ENCODE measurements at places on chromosomes 3 and 15.

DNA sequence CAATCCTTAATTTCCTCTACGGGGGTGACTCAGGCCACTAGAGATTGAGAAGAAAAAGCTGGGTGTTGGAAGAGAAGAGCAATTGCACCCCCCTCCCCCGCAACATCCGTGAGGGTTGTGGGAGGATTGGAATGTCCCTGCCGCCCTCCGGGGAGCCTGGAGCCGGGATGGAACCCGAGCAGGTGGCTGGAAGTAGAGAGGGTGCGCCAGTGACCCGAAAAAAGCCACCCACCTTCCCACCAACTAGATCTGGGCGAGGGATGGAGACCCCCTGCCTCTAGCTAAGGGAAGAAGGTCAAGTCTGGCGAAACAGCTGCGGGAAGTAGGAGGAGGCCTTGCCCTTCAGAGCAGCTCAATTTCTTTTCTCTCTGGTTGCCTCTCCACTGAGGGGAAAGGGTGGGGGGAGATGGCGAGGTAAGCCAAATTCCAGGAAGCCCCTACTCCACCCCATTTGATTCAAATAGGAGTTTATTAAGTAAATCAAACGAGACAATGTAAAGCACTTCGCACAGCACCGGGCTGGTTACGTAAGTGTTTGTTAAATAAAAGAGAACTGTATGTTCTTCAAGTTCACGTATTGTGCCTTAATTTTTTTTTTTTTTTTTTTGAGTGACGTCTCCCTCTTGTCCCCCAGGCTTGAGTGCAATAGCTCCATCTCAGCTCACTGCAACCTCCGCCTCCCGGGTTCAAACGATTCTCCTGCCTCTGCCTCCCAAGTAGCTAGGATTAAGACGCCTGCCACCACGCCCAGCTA lies 1.1 kb upstream of the WWTR1 start:
- no peak for DNase-seq

DNA sequence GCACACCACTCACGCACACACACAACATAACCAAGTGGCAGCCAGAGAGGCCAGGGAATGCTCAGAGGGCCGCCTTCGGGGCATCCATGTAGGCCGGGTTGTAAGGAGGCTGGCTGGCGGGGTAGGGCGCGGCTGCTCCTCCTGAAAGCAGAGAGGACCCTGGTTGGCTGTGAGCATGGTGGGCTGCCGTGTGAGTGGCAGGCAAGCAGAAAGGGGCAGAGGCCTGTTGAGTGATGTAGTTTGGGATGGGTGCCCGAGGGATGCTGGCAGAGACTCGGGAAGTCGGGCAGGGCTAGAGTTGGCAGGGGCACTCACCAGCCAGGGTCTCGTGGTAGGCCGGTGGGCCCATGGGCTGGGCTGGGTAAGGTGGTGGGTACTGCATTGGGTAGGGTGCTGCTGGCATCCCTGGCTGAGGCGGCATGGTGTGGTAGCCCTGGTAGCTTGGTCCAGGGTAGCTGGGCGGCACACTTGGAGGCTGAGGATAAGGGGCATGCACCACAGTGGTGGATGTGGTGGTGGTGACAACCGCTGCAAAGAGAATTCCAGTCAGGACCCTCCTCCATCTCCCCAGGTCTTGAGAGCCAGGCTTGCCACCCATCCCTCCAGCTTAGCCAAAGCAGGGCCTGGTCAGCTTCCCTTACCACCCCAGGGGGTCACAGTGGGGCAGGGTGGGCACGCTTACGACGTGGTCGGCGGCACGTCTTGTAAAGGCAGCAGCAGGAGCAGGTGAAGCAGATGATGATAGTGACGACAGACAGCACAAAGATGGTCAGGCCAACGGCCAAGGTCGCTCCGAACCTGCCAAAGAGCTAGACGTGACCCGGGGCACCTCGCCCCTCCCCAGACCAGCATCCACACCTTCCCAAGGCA lies 22.7 kb downstream of the ATRIP start:
- no peak for DNase-seq

- DNase-seq, result no peak
These were observed 3.4 kb upstream of the TPM1 start for GRCh38 chr15:63038926-63039673.

DNA sequence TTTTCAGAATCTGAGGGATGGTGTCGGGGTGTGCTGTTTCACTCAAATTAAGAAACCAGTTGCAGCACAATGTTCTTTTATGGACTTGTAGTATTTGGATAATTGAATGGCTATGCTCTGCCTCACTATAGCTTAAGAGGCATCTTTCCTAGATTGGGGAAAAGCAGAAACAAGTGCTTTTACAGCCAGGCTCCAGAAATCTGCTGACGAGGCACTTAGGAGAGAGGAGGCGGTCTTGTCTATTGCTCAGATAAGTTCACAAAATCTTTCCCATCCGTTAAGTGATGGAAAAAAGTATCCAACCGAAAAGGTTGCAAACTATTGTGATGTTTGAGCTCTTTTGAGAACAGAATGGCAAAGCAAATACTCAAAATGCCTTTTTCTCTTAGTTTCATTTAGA lies 336.1 kb upstream of the RARB start:
- DNase-seq, result no peak

DNA sequence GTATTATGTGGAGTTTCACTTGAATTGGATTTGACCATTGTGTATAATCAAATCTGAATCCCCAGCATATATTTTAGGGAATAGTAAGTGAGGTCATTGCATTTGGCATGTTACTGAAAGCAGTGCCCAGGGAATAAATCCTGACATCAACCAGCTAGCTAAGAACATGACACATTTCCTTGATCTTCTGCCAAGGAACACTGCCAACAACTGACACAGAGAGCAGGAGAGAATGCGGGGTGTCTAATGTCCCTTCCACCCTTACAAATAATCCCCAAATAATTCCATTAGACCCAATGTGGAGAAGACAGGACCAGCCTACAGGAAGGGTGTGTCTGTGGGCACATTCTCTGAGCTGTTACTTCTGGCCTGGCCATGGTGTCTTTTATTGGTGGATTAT lies 30.6 kb upstream of the UBE3A start:
- DNase-seq, result no peak

DNA sequence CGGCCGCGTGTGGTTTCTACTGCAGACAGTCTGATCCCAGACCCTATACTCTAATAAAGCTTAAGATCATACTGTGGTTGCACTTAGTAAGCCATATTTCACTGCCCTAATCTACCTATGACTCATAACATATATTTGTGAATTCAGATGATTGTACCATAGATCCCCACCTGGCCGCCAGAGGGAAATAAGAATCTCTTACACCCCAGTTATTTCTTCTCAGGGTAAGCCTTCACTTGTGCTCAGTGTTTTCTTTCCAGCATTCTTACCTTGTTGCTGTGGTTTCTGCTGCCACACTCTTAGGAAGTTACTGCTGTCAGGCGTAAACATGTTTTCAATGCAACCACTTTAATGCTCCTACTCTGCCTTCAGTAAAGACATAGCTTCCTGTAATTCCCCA lies 105.9 kb downstream of the B3GALNT1 start:
- DNase-seq, result no peak

DNA sequence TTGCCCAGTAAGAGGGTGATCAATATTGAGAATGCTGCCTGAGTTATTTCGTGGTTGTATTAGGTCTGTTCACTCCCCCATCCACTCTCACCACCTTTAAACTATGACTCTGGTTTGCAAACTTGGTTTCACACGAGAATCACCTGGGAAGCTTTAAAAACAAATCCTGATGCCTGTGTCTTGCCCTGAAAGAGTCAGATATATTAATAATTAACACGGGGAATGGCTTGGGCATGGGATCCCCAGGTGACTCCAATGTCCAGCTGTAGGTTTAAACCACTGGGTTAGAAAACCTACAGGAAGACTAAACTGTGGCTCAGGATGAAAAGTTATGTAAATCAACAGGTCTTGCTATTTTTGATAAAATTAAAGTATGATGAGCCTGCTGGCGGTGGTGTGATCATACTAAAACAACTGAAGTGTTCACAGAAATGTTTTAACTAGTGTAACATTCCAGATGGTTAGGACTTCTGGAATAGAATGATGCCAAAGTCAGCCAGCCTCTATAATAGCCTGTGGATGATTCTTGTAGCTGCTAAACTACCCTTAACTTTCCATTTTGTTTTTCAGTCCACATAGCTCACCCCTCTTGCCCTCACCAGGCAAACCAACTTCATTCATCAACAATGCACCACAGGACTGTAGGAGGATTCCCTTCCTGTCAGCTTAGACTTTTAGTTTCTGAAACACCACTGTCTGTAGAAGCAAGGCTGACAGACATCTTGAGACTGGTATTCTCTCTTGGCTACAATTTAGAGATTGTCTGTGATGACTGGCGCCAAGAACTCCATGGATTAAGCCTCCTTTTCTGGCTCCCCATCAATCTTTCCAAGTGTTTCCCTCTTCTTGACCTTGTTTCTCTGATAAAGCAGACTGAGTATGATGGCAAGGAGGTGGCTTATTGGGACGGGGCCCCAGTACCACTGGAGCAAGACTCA lies 119.1 kb upstream of the ADAMTS9 start:
- no peak for DNase-seq

GRCh38 chr3:179546814-179547241 lies 15.9 kb upstream of the ACTL6A start:
- DNase-seq, result no peak

DNA sequence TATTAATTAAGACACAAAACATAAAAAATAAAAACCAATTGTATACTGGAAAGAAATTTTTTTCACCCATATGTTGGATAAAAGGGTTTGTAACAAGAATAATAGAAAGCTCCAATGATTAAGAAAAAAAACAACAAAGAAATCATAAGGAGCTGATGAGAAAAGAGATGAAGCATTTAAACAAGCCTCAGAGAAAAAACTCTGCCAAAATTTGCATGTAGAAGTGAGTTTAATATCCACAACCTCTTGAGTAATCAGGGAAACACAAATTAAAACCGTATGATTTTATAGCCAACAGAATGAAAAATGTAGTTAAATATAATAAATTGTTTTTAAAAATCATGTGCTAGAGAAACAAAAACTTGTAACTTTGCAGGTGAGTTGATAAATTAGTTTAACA lies 192.9 kb downstream of the BCHE start:
- DNase-seq, result no peak

GRCh38 chr3:102360183-102360860 lies 74.5 kb upstream of the ZPLD1 start:
- DNase-seq, result no peak

DNA sequence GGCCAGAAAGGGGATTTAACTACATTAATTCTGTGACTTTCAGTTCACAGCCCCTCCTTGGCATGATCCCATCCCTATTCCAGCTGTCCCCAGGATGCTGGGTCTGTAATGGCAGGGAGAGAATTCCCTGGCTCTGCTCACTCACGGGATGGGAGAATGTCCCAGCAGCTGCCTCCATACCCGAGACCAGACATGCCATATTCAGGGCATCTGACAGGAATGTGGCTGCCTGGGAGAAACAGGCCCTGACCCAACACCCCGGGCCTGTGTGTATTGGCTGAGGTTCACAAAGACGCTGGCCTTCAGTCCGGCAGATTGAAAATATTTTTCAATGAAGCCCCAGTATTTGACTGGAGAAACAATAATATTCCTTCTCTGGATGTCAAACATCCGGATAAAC lies 83.6 kb upstream of the SMAD3 start:
- no peak for DNase-seq

DNA sequence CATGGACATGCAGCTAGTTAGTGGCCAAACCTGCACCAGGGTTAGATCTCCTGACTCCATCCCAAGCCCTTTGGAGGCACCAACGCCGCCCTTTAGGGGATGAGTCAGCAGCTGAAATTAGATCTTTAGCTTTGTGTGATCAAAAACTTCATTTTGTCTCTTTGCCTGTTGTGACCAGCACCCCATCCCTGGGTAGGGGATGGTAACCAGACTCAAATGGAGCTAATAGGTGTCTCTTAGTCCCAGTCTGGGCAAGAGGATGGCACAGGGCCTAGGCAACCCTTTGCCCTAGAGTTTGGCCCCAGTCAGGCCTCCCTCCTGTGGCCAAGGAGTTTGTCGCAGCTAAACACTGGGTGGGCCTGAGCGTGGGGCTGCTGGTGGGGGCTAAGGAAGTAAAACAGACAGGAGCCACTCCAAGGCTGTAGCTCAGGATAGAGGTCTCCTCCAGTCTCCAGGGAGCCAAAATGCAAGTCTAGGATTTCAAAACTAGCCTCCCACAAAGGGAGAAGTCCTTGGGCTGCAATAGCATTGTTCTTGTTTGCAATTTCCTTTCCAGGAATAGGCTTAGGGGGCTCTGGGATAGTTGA lies 105.1 kb downstream of the CPN2 start:
- DNase-seq, result no peak

All from stimulated activated CD4-positive, alpha-beta T cell treated with anti-CD3 and anti-CD28 coated beads, Interleukin-15, amount 100 ng/mL, for 48 hours (primary cell).